ENCODE measurements at places on chromosomes 7 and 10.

GRCh38 chr10:17229967-17230682 is 2.1 kb downstream of the VIM start:
- DNase-seq = no peak

DNA sequence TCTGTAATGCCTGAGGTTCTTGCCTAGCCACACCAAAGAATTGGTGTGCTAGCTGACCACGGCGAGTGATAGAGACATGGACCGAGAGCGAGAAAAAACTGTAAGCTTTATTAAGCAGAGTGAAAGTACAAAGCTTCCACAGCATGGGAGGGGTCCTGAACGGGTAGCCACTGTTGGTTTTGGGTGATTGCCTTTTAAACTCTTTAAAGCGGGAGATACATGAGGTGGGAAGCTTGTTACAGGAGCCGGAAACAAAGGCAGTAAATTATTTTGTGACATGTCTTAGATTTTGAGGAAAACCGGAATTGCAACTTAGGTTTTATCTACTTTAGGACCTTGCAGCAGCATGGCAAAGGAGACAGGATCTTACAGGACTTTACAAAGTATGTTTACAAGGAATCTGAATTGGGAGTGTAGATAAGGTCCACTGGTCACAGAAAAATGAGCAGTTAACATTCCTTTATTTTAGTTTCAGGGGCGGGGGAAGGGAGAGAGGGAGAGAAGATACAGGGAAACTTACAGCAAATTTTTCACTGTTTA is 252.7 kb upstream of the MBL2 start:
- DNase-seq = no peak

- DNase-seq = no peak
Measured at GRCh38 chr7:81333536-81333935, 414.7 kb upstream of the SEMA3C start.

DNA sequence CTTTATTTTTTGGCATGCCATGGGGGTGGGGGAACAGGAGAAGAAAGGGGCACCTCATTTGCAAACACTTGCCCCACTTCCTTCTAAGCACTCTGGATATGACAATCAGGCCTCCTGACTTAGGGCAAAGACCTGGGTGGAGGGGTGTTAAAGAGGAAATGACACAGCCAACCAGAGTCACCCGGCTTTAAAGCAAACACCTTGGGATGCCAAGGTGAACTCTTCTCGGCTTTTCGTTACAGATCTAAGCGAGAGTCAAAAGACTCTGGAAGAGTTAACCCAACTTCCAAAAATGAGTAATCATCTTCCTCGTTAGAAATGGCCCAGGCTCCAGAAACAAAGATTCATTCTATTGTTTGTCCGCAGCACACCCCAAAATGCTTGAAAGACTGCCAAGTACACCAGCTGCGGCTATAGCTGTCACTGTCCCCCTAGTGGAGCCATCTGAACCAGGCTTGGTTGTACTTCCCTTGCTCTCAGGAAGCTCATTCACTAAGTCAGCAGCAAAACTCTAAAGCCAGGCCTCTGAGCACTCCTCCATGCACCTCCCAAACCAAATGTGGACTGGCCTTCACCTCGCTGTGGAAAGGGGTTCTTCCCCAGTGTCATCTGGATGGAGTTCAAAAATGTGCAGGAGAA is 24.8 kb downstream of the FAM53B start:
- peak; percentile 96 for DNase-seq

DNA sequence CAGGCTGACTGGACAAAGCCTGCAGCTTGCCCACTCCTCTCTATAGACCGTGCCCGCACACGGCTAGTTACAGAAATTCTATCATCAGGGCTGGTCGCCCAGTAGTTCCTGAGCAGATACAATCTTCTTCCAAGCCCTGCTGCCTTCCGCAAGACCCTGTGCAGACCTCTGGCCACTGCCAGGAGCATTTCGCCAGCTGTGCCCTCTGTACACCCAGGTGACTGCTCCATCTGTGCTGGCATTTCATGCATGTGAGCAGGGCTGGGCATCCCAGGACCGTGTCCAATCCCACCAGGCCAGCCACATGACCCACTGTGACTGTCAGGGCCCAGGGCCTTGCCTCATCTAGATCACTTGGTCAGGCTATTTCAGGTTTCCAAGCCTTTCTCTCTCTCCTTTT is 36.9 kb downstream of the HSPA12A start:
- no peak for DNase-seq

DNA sequence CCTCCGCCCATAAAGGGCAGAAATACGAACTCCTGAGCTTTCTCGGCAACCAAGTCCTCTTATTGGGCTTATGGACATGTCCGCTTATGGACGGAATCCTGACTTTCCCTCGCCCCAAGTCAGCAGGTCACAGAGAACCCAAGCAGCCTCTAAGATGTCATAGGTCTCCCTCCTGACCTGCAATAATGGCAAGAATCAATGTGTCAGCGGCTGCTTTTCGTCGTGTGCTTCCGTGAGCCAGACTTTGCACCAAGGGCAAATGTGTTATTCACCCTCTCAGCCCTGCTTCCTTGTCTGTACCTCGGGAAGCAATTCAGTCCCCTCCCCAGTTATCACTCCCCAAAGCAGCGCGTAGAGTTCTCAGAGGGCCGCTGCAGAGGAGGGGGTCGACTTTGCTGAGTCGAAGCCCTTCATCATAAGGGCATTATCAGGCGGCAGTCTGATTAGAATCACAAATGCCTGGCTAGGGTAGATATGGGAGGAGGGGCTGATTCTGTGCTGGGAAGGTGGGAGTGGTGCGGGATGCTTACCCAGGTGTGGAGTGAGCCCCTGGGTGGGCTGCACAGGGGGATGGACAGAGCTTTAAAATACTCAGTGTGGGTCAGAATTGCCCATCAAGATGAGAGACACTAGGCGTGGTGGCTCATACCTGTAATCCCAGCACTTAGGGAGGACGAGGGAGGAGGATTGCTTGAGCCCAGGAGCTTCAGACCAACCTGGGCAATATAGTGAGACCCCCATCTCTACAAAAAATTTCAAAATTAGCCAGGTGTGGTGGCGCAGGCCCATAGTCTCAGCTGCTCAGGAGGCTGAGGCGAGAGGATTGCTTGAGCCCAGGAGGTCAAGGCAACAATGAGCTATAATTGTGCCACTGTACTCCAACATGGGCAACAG is 36.0 kb downstream of the COL26A1 start:
- no peak for DNase-seq
